IPS-NIHi11 (cell line): ENCODE measurements at places on chromosomes 5 and 9.

- no peak for DNase-seq
These were observed 256.7 kb downstream of the PARP8 start for GRCh38 chr5:50922942-50923767.

- no peak for DNase-seq
These were observed 483.0 kb downstream of the EBF1 start for GRCh38 chr5:158616707-158617106.

DNA sequence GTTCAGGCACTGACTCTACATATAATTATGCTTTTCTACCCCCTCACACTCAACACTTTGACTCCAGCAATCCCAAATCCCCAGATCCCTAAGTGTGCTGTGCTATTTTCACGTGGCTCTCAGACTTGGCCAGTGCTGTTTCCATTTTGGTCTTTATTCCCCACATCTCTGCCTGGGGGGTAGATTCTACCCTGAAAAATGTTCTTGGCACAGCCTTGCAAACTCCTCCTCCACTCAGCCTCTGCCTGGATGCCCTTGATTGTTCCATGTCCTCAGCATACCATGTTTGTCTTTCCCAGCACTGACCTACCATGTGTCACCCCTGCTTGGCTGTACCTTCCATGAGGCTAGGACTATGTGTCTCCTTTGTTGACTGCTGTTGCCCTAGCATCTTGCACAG lies 43.0 kb downstream of the FXN start:
- no peak for DNase-seq

- DNase-seq: no peak
These were observed 177.0 kb downstream of the CDK5RAP2 start for GRCh38 chr9:120402741-120403542.

DNA sequence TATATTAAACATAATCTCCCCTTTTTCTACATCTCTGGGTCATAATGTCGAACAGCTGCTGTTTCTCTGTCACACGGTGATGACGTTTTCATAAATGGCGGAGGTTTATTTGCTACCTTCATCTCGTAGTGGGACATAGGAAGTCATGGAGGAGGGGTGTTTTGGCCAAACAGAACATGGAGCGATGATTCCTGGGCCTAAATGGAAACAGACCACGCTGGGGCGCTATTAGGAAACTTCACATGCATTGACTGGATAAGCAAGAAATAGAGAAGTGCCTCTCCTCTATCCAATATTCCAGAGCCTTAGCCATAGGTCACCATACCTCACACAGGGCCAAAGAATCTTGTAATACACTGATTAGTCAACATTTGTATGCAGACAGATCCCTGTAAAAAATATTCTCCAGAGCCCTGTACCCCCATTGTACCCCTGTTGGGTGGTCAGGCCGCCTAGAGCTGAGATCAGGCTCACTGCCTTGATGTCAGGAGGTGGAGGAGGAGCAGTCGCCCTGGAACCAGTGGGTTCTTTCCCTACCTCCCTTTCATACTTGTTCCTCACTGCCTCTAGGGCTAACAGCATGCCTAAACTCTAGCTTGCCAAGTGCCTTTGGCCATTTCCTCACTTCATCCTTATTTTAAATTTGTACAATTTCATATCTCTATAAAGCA lies 77.8 kb upstream of the SPIN1 start:
- peak; percentile 24 for DNase-seq

DNA sequence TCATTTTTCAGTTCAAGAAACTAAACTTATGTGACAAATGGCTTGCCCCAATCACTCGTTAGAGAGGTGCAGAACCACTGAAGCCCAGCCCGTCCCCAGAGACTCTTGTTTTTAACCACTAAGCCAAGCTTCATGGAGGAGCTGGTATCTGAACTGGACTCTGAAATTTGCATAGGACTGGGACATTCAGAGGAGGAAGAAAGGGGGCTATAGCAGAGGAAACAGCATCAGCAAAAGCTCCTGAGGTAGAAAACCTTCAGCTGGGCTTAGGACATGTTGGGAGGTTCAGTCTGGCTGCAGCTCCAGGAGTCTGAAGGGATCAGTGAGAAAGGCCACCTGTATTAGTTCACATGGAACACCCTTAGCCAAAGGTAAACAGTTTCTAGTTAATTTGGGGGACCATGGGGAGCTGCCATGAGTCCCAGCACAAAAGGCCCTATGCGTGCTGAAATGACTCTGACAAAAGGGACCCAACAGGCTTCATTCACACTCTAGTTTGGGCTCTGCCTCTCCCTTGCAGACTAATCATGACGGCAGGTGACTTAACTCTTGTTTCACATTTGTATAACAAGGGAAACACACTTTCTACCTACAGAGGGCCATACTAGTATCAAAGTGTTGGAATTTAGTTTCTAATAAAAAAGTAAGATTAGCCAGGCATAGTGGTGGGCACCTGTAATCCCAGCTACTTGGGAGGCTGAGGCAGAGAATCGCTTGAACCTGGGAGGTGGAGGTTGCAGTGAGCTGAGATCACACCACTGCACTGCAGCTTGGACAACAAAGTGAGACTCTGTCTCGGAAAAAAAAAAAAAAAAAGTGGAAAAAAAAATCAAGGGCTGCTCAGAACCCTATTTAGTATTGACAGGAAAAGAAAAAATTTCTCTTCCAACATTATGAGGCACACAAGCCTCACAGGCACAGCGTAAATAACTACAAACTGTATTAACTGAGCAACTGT lies 10.2 kb downstream of the FBXO10 start:
- DNase-seq: no peak

DNA sequence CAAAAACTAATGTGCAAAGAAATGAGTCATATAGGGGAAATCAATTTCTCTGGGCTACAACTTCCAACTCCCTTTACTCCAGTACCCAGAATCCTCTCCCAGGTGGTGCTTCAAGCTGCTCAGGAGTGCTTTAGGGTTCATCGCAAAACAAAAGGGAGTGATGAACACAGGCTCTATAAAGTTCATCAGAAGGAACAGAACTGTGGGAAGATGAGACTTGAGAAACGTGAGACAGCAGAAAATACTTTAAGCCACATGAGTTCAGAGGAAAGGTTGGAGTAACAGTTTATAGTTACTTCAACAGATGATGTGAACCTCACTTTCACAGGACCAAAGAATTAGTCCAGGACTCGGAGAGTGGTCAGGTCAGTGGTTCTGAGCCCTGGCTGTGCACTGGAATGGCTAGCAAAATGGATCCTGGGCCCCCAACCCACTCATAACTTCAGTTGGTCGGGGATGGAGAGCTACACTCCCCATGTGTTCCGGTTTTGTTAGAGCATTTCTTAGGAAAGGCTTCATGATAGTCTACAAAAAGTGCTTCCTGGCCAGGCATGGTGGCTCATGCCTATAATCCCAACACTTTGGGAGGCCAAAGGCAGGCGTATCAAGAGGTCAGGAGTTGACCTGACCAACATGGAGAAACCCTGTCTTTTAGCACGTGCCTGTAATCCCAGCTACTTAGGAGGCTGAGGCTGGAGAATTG lies 4.3 kb downstream of the RPL12 start:
- no peak for DNase-seq

DNA sequence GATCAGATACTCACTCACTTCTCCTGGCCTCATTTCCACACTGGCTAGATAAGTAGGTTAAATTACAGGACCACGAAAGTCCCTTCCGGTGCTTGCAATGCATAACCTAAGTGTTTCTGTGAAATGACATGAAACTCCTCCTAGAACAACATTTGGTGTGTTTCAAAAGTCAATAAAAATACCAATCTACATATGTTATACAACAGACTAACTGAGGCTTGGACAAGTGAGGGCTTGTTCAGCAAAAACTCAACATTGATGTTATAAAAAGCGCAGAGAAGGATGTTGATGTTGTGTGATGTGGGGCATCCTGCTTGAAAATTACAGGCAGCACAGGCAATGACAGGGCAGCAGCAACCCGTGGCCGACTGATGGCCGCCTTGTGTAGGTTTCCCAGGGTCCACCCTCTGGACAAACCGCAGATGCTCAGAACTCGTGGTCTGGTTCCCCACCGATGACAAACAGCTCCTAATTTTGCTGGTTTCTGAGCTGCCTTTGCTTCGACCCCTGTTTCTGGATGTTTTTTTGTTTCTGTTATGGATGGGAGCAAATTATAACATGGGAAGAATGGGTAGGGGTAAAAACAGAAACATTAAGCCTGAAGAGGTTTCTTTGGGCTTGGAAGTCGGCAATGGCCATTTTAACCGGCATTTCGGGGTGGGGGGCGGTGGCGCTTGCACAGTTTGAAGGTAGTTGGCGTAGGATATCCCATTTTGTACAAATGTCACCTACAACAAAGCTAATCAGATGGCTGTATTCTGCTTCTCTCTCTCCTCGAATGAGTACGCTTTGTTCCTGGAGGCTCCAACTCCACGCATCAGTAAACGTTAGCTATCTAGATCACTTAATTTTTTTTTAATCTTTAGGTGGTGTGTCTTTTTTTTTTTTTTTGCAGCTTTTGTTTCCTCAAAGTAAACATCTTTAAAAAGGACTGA lies 116.1 kb downstream of the PDZD2 start:
- DNase-seq: no peak

DNA sequence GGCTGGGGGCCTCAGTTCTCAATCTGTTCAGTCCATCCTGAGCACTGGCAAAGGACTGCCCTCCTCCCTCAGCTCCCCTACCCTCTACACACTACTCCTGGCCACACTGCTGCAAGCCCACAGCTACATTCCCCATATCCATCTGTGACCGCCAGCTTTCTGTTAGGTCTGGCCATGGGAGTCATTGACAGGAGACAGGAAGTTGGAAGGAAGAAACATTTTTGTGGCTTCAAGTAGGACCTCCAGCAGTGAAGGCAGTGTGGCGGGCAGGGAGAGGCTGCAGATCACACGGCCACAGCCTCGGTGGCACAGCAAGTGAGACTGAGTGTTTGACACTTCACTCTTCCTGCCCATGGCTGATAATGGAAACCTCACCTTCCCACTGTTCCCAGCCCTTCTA lies 55.9 kb downstream of the SECISBP2 start:
- DNase-seq: no peak

GRCh38 chr9:16268067-16268881 lies 602.2 kb downstream of the BNC2 start:
- no peak for DNase-seq

DNA sequence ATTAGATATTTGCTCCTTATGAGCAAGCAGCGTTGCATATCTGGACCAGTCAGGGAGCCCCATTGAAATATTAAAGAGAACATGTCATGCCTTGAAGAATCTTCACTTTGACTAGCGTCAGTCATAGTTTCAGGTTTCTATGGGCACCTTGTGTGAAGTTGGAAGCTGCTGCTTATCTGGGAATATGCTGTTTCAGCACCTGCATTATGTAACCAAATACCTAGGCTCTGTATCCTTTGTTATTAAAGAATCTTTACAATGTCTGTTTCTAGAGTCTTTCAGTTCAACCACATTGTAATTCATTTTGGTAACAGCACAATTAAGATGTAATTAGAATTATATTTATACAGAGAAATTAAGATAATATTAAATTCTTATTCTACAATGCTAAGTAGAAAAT lies 818.8 kb upstream of the TYRP1 start:
- peak; percentile 5 for DNase-seq

GRCh38 chr9:93124793-93125192 lies 9.3 kb downstream of the NINJ1 start:
- peak; percentile 2 for DNase-seq

- no peak for DNase-seq
These were observed 1.2 kb downstream of the SRFBP1 start for GRCh38 chr5:121962958-121963357.

DNA sequence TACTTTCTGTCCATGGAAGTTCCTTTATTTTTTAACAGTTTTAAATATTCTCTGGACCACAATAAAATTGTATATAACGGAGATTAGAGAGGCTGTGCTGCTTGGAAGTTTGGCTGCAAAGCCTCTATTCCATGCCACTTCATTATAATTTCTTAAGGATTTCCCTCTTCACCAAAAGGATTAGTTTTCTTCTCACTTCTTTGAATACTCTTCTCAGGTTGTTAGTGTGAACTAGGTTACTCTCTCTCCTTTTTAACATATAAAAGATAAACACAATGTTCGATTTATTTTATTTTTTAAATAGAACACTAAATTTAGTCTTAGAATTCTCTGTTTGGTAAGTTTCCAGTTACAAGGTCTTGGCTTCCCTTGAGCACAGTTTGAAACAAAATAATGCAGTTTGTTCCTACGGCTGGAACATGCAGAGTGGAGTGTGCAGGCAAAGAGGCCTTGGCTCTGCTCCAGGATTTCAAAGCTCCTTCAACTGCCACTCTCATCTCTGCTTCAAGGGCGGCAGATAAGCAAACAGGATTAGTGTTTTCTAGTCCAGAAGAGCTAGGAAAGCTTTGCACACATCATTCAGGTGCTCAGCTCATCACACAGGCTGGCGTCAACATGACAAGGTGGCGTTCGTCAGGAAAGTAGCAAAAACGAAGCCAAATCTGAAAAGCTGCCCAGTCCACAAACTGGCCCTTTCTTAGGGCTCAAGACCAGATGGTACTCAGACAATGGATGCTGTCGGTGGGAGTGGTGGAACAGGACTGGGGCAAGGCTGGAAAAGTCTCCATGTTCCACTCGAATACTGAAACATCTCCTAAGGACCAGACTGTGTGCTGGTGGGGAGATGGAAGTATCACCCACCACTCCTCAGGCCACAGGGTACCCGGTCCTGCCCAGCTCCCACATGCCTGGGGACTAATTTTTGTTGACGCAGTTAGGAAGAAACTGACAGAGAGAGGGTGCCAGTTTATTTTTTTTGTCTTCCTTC lies 286.6 kb downstream of the CRB2 start:
- DNase-seq: no peak

DNA sequence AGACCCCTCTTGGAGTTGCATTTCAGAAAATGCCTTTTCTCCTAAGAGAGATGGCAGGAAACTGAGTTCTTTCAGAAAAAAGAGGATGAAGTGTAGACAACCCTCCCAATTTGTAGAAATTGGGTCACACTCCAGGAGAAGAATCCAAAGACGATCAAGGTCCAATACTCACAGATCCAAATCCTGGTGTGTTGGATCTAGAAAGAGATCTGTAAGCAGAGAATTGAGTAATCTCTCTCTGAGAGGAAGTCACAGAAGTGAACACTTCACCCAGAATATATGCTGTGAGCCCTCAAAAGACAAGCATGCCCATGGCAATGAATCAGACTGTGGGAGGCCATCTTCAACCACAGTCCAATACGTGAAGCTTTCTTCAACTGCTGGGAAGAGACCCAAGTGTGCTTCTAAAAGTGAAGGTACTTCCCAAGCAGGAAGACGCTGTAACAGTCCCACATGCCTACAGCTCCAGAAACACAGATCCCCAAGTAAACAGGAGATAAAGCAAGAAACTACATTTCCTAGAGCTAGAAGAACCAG lies 182.7 kb downstream of the SMC2 start:
- no peak for DNase-seq

DNA sequence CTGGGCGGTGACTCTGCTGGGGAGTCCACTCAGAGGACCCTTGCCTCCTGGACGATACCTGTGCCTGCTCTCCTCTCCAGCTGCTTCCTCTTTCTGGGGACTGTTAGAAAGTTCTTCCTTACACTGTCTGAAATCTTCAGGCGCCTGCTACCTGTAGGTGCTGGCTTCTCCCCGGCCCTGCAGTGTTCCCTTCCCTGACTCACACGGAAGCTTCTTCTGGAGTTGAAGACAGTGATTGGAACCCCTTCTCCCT lies 562 bp downstream of the GSN start:
- DNase-seq: no peak
